ENCODE measurements at places on chromosomes 7 and 10.
A peak's percentile ranks its signal among the peaks of the same experiment; 100 is the strongest.

GRCh38 chr7:76358011-76358480 lies 745 bp downstream of the YWHAG start:
- peak; percentile 80 for DNase-seq

GRCh38 chr10:71260622-71261325 lies 48.4 kb downstream of the UNC5B start:
- DNase-seq, result no peak

DNA sequence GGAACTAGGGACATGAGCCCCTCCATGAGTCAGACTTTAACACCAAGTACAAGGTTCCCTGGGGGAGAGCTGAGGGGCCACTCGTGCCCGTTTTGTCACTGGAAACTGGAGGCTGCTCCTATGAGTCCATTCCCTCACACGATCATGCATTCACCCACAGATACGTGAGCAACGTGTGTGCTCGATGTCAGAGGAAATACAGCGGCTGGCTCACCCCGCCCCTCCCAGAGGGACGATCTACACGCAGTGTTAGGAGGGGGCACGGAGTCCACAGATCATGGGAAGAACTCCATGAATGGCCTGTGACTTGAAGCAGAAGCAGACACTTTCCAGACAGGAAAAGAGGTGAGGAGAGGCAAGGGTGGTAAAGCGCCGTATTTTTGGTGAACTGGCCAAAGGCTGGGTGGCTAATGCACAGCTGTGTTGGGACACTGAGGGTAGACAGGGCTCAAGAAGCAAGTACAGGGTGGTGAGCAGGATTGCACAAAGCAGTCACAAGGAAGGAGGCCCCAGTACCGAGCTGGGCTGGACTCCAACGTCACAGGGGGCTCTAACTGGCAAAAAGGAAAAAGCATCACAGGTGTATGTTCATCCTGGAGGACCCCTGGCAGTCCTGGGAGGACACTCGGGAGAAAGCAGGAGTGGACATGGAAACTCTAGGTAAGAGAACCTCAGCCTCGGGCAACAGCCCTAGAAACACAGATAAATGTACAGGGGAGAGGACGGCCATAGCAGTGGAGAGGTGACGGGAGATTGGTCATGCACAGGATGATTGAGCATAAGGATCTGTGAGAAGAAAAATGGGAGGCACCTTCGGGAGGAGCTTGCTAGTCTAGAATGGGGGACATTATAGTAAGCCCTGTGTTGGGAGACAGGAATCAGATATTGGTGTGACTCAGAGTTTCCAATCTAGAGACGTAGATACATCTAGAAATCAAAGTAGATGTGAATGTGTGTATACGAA lies 41.2 kb downstream of the TNS3 start:
- peak; percentile 42 for DNase-seq

DNA sequence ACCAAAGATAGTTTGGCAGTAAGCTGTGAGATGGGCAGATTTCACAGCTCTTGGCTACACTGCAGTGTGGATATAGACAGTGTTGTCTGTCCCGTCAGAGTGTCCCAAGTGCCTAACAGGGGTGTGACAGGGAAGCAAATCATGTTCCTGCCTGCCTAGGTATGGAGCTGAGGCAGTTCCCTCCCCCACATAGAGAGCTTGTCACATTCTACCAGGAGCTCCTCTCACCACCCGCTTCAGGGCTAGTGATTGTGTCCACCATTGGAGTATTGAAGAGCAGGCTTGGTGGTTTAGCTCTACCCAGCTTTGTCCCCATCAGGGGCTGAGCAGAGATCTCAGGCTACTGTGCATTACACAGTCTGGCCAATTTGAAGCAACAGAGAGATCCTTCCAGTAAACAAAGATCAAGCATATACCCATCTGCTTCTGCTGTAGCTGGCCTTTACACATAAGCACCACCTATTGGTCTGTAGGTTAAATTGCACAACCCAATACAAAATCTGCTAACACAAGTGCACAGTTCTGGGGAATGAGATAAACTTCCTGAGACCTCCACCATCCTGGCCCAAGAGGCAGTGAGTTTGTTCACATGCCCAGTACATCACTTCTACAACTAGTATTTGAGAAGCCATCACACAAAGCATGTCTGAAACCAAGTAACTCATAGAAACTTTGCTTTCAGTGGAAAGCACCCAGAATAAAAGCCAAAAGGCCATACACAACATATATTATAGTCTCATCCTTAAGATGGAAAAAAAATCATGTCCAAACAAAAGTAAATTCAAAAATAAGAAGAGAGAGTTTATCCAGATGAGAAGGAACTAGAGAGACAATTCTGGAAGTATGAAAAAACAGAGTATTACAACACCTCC lies 67.3 kb downstream of the GLCCI1 start:
- no peak for DNase-seq

DNA sequence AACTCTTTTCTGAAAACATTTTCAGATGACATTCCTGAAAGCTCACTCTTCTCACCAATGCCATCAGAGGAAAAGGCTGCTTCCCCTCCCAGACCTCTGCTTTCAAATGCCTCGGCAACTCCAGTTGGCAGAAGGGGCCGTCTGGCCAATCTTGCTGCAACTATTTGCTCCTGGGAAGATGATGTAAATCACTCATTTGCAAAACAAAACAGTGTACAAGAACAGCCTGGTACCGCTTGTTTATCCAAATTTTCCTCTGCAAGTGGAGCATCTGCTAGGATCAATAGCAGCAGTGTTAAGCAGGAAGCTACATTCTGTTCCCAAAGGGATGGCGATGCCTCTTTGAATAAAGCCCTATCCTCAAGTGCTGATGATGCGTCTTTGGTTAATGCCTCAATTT lies 16.5 kb downstream of the ANLN start:
- DNase-seq, result no peak

GRCh38 chr7:114084472-114085312 lies 165.9 kb upstream of the PPP1R3A start:
- DNase-seq, result peak; percentile 71

DNA sequence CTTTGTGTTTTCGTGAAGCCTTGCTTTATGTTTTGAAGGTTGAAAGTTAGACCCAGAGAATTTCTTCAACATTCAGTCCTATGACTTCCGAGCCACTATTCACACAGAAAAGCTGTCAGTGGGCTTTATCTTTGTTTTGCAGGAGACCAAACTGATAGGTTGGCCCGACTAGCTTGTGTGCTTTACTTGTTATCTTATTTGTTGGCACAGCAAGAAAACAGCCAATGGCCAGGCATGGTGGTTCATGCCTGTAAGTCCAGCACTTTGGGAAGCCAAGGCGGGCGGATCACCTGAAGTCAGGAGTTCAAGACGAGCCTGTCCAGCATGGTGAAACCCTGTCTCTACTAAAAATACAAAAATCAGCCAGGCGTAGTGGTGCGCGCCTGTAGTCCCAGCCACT lies 16.0 kb upstream of the GDI2 start:
- DNase-seq, result no peak

DNA sequence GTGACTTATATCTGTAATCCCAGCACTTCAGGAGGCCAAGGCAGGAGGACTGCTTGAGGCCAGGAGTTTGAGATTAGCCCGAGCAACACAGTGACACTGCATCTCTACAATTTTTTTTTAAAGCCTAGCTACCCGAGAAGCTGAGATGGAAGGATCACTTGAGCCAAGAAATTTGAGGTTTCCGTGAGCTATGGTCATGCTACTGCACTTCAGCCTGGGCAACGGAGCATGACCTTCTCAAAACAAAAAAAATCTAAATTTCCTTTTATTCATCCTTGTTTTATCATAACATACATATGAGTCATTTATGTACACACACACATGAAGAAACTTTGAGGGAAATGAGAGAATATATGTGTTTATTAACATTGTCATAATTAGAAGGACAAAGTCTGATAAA lies 277.5 kb upstream of the MAGI2 start:
- DNase-seq, result no peak

Data from muscle of leg (tissue), 16 donors.